ENCODE measurements at places on chromosomes 7 and 10.
A peak's percentile ranks its signal among the peaks of the same experiment; 100 is the strongest.

DNA sequence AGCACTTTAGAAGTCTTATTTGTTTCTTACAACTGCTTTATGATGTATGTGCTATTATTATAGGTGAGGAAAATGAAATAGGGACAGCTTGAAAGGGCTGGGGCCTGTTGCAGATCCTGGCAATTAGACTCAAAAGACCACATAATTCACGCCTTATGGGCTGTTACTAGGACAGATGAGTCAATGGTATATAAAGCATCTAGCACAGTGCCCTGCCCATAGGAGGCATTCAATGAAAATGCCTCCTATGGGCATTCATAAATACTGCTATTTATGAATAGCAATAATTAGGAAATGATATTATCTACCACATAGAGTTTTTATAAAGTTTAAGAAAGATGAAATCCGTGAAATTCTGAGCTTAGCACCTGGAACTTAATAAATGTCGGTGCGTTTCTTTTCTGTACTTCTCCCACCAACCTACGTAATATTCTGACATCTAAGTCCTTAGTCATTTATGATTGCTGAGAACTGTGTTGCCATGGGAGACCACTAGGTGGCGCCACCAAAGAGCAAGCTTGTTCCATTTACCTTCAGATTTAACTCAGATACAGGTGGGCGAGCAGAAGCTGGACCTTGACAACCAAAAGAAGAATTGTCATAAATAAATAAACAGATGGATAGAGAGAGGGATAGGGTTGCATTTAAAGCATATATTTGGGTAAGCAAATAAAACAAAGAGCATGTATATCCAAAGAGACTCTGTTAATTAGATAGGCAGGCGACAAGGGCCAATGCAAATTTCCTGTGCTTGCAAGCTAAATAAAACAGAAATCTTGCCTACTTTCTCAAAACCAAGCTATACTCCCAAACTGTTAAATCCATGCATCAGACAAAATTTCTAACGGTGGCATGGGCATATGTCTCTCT, 699.9 kb downstream of the INHBA start:
- peak; percentile 50 for DNase-seq

DNA sequence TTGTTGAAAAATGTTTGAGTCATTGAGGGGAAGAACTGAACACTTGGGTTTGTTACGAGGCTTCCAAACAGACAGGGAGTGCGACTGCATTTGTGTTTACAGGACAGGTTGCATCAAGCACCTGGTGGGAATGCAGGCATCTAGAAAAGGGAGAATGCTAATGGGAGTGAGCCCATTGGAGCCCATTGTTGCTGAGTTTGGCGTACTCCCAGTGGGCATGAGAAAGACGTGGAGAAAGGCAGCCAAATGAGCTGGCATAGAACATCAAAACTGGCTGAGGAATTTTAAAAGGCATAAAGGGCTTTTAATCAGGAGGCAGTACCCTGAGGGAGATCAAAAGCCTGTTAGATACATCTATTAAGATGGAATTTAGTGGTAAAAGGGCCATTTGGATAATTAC, 171.6 kb upstream of the NPSR1 start:
- DNase-seq, result no peak

- DNase-seq, result no peak
Measured at GRCh38 chr10:1166828-1167275, 110.7 kb downstream of the WDR37 start.

GRCh38 chr7:78191475-78192079, 393.0 kb downstream of the PHTF2 start:
- no peak for DNase-seq

DNA sequence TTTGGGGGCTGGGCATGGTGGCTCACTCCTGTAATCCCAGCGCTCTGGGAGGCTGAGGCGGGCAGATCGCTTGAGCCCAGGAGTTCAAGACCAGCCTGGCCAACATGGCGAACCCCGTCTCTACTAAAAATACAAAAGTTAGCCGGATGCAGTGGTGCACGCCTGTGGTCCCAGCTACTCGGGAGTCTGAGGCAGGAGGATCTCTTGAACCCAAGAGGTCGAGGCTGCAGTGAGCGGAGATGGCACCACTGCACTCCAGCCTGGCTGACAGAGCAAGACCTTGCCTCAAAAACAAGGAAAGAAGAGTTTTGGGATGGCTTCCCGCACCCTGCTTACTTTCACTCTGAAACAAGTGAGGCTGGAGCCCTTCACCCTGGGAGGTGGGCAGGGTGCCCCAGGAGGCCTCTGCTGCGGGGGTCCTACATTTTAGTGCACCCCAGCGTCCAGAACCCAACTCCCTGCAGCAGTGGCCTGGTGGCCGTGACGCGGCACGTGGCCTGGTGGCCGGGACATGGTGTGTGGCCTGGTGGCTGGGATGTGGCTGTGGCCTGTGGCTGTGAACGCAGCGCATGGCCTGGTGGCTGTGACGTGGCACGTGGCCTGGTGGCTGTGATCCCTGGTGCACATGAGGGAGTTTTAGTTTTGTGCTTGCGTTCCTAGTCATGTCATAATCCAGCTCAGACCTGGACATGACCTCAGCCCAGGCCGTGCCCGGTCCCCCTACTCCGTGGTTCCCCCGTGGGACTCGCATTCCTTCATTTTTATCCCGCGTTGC, 9.3 kb downstream of the KNDC1 start:
- DNase-seq, result no peak

DNA sequence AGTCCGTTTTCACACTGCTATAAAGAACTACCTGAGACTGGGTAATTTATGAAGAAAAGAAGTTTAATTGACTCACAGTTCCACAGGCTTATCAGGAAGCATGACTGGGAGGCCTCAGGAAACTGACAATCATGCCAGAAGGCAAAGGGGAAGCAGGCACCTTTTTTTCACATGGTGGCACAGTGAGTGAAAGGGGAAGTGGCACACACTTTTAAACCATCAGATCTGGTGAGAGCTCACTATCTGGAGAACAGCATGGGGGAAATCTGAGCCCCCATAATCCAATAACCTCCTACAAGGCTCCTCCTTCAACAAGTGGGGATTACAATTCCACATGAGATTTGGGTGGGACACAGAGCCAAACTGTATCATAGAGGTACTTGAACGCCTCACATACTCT, 30.0 kb downstream of the AGR3 start:
- no peak for DNase-seq

DNA sequence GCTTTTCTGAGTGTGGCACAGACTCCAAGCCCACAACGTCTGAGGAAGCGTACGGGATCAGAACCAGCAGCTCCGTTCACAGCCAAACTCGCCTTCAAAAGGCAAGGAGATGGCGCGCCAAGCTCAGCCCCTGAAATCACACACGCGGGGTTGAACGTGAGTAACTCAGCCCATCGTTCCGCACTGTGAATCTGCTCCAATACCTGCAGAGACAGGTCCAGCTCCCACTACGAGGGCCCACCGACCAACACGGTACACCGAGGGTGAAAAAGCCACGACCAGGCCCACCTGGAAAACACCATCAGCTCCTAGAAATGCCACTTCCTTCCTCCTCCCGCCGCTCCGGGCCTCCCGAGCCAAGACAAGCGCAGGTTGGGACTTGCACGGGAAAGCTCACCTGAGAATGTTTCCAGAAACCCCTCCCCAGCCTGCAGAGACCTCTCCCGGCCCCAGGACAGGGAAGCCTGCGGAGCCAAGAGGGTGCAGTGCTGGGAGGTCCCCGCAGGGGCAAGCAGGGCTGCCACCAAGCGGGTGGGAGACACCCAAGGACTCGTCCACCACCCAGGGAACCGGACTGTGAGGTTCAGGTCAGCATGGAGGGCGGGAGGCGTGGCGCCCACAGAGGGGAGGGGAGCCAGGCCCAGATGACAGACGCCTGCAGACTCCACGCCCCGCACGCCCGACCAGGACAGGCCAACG, 93.9 kb upstream of the PDGFA start:
- DNase-seq, result no peak

DNA sequence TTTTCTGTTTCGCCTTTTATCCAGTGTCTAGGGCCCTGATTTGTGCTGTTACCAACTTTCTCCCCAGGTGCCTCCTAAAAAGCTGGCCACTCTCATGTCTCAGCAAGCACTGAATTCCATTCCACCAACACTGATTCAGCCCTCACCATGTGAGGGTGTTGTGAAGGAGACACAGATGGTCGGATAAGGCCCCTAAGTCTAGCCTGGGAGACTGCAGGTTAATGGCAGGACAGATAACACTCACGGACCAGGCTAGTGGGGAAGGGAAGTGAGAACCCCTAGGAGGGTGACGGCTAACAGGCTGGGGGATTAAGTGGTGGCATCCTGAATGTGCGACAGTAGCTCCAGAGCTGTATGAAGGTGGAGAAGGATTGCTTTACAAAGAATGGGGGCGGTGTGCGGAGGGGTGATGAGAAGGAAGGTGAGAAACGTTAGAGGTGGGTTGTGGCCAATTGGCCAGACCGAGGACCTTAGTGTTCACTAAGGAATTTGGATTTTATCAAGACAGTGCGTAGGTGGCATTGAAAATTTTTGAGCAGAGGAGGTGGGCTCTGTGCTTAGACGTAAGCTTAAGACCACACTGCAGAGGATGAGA, 3.8 kb upstream of the DUSP5 start:
- peak; percentile 11 for DNase-seq

GRCh38 chr7:157703534-157704195, 366.9 kb downstream of the DNAJB6 start:
- DNase-seq, result no peak

GRCh38 chr7:91778416-91778815, 102.1 kb downstream of the MTERF1 start:
- DNase-seq, result no peak

- DNase-seq, result peak; percentile 43
Measured at GRCh38 chr7:143288836-143289235, 685 bp downstream of the CASP2 start.

DNA sequence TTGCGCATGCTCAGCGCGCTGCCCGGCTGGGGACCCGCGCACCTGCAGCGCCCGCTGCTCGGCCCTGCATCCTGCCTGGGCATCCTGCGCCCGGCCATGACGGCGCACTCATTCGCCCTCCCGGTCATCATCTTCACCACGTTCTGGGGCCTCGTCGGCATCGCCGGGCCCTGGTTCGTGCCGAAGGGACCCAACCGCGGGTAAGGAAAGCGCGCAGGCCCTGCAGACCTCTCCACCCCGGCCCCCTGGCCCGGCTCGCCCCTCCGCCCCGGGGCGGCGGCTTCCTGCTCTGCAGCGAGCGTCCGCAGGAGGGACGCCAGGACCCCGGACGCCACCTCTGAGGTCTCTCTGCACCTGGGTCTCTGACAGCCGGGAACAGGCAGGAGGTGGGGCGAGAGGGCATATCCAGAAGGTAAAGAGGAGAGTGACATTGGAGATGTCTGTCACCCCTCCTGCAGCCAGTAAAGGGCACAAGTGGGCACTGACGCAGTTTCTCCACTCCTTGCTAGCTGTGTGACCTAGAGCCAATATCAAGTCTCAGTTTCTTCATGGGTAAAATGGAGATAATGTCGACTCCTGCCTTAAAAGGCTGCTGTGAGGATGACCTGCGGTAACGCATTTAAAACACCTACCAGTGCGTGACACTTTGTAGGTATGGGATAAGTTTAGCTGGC, 338 bp downstream of the ATP6V0E2 start:
- DNase-seq, result no peak

DNA sequence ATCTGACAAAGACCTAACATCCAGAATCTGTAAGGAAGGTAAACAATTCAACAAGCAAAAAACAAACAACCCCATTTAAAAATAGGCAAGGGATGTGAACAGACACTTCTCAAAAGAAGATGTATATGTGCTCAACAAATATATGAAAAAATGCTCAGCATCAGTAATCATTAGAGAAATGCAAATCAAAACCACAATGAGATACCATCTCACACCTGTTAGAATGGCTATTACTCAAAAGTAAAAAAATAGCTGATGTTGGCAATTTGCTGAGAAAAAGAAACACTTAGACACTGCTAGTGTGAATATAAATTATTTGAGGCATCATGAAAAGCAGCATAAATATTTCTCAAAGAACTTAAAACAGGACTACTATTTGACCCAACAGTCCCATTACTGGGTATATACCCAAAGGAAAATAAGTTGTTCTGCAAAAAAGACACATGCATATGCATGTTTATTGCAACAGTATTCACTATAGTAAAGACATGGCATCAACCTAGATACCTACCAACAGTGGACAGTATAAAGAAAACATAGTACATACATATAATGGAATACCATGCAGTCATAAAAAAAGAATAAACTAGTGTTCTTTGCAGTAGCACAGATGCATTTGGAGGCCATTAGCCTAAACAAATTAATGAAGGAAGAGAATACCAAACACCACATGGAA, 980.1 kb downstream of the KCNMA1 start:
- DNase-seq, result no peak

GRCh38 chr7:79298145-79298760, 155.2 kb downstream of the MAGI2 start:
- peak; percentile 85 for DNase-seq

- DNase-seq, result peak; percentile 87
Measured at GRCh38 chr10:91551856-91552255, 81.0 kb downstream of the PPP1R3C start.

- no peak for DNase-seq
Measured at GRCh38 chr7:23476286-23477156, 6.2 kb upstream of the IGF2BP3 start.

- DNase-seq, result peak; percentile 62
Measured at GRCh38 chr10:104246976-104247375, 7.7 kb upstream of the GSTO1 start.

DNA sequence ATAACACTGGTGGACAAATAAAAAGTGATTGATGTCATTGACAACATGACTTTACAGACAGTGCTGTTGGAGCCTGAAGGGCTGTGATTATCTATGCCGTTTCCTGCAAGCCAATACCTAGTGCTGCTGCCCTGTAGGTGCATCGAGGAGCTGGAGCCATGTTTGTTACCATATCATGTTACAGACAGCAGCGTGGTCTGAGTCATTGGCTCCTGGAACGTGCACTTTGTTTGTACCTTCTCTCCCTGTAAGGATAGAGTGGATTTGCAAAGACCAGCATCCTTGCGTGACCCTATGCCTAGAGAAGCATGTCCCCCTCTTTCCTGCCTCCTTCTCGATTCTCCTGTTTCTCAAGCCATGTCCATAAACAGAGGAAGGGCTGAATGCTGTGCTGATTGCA, 597.2 kb downstream of the TYW1 start:
- no peak for DNase-seq

GRCh38 chr7:87648316-87648715, 20.1 kb downstream of the RUNDC3B start:
- no peak for DNase-seq

DNA sequence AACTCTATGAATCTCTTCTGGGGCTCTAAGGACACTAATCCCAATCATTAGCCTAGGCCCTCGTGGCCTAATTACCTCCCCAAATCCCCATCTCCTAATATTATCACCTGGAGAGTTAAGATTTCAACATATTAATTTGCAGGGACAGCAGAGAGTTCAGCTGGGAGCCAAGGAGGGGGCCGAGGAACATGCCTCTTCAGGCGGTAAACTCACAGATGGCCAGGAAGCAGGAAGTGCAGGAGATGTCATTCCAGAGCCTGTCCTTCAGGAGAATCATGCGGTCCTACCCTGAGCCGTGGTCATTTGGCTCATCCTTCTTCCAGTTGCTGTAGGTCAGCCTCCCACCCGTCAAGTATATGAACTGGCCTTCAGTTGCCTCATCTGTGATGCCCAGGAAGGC, 21.9 kb upstream of the SFTPA2 start:
- DNase-seq, result no peak

All from cardiac fibroblast (primary cell).